ENCODE measurements at places on chromosomes 12 and 14. TPM values are rescaled to one million over a fixed set of nuclear protein-coding genes. Genes with fewer than 3 reads are reported as not detected.

TAS2R9 gene
- polyA plus RNA-seq: not detected

DUSP16 gene
- polyA plus RNA-seq: 7.6 TPM

OR5AU1 gene
- not detected for polyA plus RNA-seq

CPM gene
- 2.7 TPM for polyA plus RNA-seq

BCL7A gene
- polyA plus RNA-seq: 17.2 TPM

TMTC1 gene
- polyA plus RNA-seq: 3.7 TPM

SPX gene
- polyA plus RNA-seq: 0.12 TPM

KRT83 gene
- polyA plus RNA-seq: not detected

KSR2 gene
- 0.01 TPM for polyA plus RNA-seq

MGP gene
- polyA plus RNA-seq: 0.24 TPM

OS9 gene
- 82.2 TPM for polyA plus RNA-seq

AMDHD1 gene
- 0.31 TPM for polyA plus RNA-seq

IKBIP gene
- polyA plus RNA-seq: 27.2 TPM

SERPINA9 gene
- not detected for polyA plus RNA-seq

TSPAN19 gene
- 0.06 TPM for polyA plus RNA-seq

DPF3 gene
- polyA plus RNA-seq: 1.1 TPM

LRTM2 gene
- not detected for polyA plus RNA-seq

PIWIL1 gene
- polyA plus RNA-seq: 0.13 TPM

KCNA1 gene
- not detected for polyA plus RNA-seq

HSPB8 gene
- 3.0 TPM for polyA plus RNA-seq

LMO3 gene
- not detected for polyA plus RNA-seq

OTOGL gene
- 0.08 TPM for polyA plus RNA-seq

Data from keratinocyte (primary cell).